Regular cardiac myocyte (primary cell): ENCODE measurements at places on chromosomes 1 and 21. TPM values are rescaled to one million over a fixed set of nuclear protein-coding genes. Genes with fewer than 3 reads are reported as not detected.

PYGO2 gene
- total RNA-seq, result 5.6 and 7.7 TPM in 2 replicates

PDE4B gene
- 11.7 and 25.4 TPM in 2 replicates for total RNA-seq

PLXNA2 gene
- total RNA-seq, result 3.4 and 8.4 TPM in 2 replicates

PRR9 gene
- total RNA-seq, result not detected in 2 replicates

SNX7 gene
- total RNA-seq, result 46.8 and 61.0 TPM in 2 replicates

CELA2A gene
- total RNA-seq, result 0.28 TPM in 1 of 2 replicates, not detected in the other

SLAMF9 gene
- total RNA-seq, result 0.28 TPM in 1 of 2 replicates, not detected in the other

SYT14 gene
- 1.2 and 2.0 TPM in 2 replicates for total RNA-seq

CRNN gene
- total RNA-seq, result not detected in 2 replicates

GSTM3 gene
- 35.7 and 87.9 TPM in 2 replicates for total RNA-seq

PERM1 gene
- 0.38 and 8.5 TPM in 2 replicates for total RNA-seq

TRIM46 gene
- 1.5 and 2.5 TPM in 2 replicates for total RNA-seq

CD52 gene
- not detected in 2 replicates for total RNA-seq

FCRLB gene
- 3.1 and 3.8 TPM in 2 replicates for total RNA-seq

ADGRL2 gene
- 226 and 358 TPM in 2 replicates for total RNA-seq

GPR37L1 gene
- not detected in 2 replicates for total RNA-seq

CTBS gene
- total RNA-seq, result 9.6 and 17.5 TPM in 2 replicates

RHCE gene
- total RNA-seq, result 1.2 and 1.7 TPM in 2 replicates

MPL gene
- not detected in 2 replicates for total RNA-seq

SLC2A1 gene
- 192 and 231 TPM in 2 replicates for total RNA-seq

S100A9 gene
- total RNA-seq, result not detected in 2 replicates

HSD17B7 gene
- total RNA-seq, result 12.5 and 15.2 TPM in 2 replicates

ACTN2 gene
- total RNA-seq, result 0.56 and 0.77 TPM in 2 replicates

ZBTB48 gene
- 15.5 and 15.9 TPM in 2 replicates for total RNA-seq

SPRR5 gene
- not detected in 2 replicates for total RNA-seq

DMRTA2 gene
- under 0.01 TPM in 1 of 2 replicates, not detected in the other for total RNA-seq

CR1 gene
- total RNA-seq, result not detected in 2 replicates

CLCA4 gene
- total RNA-seq, result not detected in 2 replicates

ZNF695 gene
- 0.56 and 3.3 TPM in 2 replicates for total RNA-seq

CCDC30 gene
- total RNA-seq, result 0.96 and 1.4 TPM in 2 replicates

AK5 gene
- total RNA-seq, result 77.0 and 80.9 TPM in 2 replicates

HAO2 gene
- total RNA-seq, result not detected in 2 replicates

PLA2G2A gene
- not detected in 2 replicates for total RNA-seq

CCDC181 gene
- total RNA-seq, result 0.77 and 1.7 TPM in 2 replicates

APCS gene
- not detected in 2 replicates for total RNA-seq

KCNK1 gene
- total RNA-seq, result 0.38 and 0.56 TPM in 2 replicates

LRRC53 gene
- total RNA-seq, result not detected in 2 replicates

NTRK1 gene
- 0.77 and 1.1 TPM in 2 replicates for total RNA-seq

PTGS2 gene
- 38.2 and 47.4 TPM in 2 replicates for total RNA-seq

DYNLT5 gene
- total RNA-seq, result 2.5 and 3.8 TPM in 2 replicates
